Prostate gland (tissue), 2 donors: ENCODE measurements at places on chromosomes 13 and 19. TPM values are rescaled to one million over a fixed set of nuclear protein-coding genes. Genes with fewer than 3 reads are reported as not detected.
A peak's percentile ranks its signal among the peaks of the same experiment; 100 is the strongest.

- DNase-seq, result peak; percentile 55
Observed at GRCh38 chr13:36919171-36919832, 736 bp downstream of the SMAD9 start.

DNA sequence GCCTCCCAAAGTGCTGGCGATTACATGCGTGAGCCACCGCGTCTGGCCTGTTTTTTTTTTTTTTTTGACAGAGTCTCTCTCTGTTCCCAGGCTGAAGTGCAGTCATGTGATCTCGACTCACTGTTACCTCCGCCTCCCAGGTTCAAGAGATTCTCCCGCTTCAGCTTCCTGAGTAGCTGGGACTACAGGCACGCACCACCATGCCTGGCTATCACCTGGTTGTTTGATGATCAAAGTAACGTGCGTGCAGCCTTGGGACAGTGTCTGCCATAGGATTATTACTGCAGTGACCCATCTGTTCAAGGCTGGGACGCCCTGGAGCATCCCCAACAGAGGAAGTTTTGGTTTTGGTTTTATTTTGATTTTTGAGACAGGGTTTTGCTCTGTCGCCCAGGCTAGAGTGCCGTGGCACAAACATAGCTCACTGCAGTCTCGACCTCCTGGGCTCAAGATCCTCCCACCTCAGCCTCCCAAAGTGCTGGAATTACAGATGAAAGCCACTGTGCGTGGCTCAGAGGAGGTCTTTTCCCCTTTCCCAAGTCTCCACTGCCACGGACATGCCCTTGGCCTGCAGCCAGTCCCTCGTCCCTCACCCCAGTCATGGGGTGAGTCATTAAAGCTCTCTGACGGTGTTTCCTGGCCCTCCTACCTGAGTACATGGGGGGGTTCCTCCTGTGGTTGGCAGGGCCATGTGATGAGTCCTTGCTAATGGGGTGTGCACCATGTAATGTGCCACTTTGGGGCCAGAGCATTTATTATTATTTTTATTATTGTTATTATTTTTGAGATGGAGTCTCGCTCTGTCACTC is 65.6 kb downstream of the IER2 start:
- DNase-seq, result no peak

GRCh38 chr13:33227927-33228647 is 57.5 kb downstream of the STARD13 start:
- peak; percentile 71 for DNase-seq

DNA sequence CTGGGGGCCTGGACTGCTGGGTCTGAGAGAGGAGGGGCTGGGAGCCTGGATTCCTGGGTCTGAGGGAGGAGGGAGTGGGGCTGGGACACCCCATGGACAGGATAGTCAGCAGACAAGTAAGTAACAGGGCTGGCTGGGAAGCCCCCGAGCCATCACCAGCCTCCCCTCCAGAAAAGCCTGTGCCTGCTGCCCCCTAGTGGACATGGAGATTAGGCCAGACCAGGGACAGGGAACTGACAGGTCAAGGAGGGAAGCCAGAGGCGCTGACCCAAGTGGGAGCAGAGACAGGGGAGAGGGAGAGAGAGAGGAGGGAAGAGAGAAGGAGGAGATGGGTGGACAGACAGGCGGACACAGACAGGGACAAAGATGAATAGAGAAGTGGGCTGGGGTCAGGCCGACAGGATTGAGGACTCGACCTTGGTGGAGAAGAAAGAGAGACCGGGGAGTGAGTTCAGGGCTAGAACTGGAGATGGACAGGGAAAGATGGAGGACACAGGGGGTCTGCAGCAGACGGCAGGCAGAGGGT is 6.7 kb upstream of the ERFL start:
- peak; percentile 53 for DNase-seq

DNA sequence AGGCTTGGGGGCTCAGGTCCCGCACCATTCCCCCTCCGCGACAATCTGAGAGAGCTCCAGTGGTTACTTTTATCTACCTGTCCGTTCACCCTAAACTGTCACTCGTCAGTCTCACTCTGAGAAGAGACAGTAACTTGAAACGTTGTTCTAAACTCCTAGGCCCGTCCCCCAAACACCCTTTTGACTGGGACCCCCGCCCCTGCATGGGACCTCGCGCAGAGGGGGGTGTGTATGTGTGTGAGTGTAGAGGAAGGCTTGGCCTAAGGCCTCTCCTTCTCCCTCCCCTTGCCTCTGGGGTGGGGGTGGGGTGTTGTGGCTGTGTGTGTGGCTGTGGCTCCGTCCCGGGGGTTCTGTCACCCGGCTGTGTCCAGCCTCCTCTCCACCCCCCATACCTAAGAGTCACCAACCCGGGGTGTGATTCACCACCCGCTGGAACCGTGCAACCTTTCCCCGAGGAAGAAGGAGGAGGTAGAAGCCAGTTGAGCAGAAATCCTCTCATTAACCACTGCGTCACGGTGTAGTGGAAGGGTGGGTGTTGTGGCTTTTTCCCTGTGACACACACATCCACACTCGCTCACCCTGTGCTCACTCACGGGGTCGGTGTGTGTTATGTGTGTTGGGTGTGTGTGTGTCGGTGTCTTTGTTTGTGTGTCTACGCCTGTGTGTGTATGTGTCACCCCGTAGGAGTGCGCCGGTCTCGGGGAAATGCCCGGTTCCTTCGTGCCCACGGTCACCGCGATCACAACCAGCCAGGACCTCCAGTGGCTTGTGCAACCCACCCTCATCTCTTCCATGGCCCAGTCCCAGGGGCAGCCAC is 2.4 kb downstream of the FOSB start:
- DNase-seq, result no peak

- DNase-seq, result no peak
Observed at GRCh38 chr13:105552078-105552477, 983.4 kb downstream of the EFNB2 start.

The SPRED3 gene
- total RNA-seq, result 0.82 TPM

GRCh38 chr13:40375489-40376171 is 290.8 kb downstream of the FOXO1 start:
- no peak for DNase-seq

DNA sequence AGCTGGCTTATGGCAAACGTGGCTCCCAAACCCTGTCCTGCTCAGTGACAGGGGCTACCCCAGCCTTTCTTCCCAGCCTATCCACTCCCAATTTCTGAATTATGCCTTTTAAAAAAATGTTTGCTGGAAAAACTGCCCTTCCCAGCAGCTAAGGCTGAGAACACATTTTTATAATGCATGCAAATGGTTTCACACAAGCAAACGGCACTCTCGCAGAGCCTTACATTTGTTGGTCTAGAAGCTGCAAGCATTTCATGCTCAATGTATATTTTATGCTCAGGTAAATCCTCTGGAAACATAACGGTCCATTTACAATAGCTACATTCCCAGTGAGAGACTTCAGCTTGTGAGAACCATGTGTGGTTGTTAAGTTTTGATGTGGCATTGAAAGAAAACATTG is 61.4 kb downstream of the SLC7A1 start:
- no peak for DNase-seq

The HSD11B1L gene
- 17.9 TPM for total RNA-seq

DNA sequence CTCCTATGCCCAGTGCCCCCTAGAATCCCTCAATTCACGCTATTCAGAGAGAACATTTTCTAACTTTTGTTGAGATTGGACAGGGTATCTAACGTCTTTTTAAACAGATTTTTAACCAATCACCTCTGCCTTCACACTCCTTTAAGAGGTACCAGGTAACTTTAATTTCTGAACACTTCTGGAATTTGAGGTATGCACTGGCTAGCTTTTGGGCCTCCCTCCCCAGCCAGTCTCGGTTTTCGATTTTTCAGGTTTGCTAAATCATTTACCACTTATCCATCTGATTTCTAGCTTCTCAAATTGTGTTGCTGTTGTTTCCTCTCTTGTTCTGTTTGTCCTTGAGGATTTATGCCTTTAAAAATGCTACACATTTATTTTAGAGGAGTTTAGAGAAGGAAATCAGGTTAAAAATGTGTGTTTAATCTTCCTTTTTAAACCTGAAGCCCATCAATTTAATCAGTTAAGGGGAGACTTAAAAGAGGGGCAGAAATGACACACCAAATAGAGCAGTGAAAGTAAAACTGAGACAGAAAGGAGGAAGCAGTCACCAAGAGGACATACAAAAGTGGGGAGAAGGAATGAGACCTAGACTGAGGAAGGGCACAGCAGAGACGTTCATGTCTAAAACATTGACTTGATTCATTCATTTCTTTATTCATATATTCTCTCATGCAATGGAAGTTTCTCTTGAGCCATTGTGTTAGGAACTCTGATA is 139.6 kb upstream of the HTR2A start:
- no peak for DNase-seq

- DNase-seq, result no peak
Observed at GRCh38 chr13:34364633-34365032, 546.7 kb downstream of the RFC3 start.

GRCh38 chr13:69092615-69093322 is 1014.9 kb upstream of the ATXN8OS start:
- no peak for DNase-seq

DNA sequence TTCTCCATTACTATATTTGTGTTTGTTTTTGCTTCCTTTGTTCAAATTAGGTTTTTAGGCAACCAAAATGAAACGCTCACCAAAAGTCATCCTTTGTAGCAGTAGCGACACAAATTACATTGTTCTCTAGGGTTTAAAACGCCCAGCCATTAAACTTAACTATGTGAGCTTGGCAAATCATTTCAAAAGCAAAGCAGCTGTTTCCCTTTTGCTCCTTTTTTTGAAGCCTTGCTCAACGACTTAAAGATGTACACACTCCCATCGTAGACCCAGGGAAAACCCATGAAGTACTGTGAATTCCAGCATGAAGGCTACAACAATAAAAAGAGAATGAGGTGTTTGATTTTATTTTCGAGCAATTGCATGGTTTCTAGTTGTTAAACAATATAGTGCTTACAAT is 106.7 kb downstream of the RAP2A start:
- DNase-seq, result no peak

GRCh38 chr19:5934069-5934401 is 20.0 kb downstream of the CAPS start:
- DNase-seq, result no peak

The PODNL1 gene
- 0.50 TPM for total RNA-seq

DNA sequence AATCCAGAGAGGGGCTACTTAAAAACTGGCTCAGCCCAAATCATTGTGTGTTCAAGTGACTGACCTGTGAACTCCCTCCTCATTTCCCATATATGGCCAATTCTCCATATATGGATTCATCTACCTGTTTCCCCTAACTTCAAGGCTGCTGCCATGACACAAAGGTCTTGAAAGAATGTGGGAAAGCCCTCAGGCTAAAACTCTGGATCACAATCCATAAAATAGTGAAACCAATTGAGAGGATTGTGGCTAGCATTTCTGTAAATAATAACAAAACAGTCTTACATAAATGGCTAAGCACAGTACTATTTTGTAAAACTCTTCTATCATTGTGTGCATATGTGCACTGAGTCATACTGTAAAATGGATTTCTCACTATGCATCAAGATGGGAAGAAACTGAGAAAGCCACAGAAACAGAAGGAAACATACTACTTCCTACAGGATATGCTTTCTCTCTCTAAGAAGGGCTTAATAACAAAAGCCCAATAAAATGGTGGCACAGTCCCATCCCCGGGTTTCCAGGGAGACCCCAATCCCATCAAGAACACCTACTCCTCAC is 80.5 kb downstream of the FOXO1 start:
- no peak for DNase-seq
